Femur (tissue), 1 donor: ENCODE measurements at places on chromosomes 4 and X.

DNA sequence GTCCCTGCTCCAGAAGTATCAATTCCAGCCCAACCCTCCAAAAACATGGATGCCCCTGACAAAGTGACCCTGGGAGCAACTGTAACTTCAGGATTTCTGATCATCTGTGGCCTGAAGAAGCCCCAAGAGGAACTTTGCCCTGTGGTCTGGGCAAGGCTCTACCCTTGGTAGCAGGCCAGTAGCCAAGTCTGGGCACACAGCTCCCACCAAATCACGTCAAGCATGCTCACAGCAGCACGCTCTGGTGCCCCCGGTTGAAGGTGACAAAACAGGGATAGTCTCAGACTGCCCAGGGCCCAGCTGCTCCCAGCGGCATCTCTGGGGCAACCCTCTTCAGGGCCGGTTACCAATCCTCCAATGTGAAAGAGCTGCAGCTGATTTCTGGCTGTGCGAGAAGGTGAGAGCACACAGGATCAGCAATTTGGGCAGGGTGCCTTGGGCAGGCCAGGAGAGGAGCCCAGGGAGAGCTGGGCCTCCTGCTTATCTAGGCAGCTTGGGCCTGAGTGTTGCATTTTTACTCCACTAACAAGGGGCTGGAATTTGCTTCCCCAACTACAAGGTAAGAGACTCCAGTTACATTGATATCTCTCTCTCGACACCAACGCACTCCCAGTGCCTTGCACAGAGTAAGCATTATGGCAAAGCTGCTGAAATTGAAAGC, 418.1 kb downstream of the BCOR start:
- no peak for DNase-seq

DNA sequence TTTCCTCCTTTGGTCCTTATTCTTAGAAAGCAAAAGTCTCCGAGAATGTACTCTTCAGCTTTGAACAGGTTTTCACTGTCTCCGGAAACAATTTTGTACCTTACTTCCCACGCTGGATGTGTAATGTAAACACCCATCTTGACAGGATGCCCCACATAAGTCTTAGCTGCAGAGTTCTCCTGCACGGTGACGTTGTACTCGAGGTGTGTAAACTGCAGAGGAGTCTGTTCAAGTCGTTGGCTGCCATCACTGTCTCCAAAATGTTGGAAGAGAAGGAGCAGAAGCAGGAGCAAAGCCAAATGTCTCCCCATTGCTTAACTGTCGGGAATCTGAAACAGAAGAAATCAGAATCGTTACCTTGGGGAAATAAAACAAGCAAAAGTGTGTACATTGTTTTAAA, 14.1 kb downstream of the FAT1 start:
- no peak for DNase-seq

DNA sequence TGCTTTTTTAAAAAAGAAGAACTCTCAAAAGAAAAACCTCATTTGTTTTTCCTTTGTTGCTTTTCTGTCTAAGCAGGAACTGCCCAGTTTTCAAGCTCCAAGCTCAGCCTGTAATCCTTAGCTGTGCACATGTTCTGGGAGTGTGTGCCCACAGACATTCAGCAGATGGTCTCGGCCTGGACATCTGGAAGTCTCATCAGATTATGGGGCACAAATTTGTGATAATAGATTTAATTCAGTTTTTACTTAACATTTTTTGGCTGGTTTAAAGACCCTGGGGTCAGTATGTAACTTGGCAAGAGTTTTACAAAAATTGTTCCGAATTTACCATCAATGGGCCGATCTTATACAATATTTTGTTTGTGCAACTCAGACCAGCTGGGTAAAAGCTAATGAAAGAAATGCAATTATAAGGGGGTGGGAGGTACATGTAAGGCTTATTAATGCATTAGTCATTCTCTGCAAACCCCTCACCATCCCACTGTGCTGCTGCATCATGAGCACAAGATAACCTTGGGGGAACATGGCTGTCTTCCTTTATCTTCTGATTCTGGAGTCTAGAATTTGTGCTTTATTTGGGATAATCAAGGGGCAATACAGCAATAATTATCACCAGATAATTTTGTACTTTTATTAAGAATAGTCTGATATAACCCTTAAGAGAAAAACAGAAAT, 86.9 kb upstream of the PHOX2B start:
- DNase-seq, result no peak

- DNase-seq, result no peak
These were observed 29.0 kb downstream of the TFDP3 start for GRCh38 chrX:133189195-133189594.
